Hypothalamus (tissue), 51 donors: ENCODE measurements at places on chromosomes 2 and 18.

- no peak for DNase-seq
Observed at GRCh38 chr2:117942551-117942950, 71.3 kb downstream of the CCDC93 start.

DNA sequence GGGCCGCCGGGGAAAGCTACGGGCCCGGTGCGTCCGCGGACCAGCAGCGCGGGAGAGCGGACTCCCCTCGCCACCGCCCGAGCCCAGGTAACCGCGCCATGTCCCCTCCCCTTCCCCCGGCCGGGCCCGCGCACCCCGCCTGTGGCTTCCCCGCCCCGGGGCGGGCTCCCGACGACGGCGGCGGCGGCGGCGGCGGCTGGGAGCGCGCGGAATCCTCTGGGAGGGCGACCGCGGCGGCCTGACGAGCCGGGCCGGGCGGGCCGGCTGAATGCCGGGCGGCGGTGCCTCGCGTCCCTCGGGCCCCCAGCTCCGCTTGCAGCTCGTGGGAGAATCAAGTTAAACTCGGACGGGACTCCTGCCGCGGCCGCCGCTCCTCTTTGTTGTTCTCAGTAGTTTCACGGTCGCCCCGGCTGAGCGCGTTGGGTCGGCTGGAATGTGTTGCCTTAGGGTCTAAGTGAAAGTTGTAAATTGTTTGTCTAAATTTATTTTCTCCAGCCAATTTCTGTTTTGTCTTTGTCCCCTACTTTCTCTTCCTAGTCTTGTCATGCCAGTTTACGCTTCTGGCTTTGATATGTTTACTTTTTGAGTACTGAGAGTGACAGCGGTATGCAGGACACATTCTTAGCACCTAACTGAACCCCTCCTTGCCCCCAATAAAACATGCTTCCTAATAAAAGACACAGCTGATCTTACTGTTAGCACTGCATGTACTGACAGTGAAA is 685 bp downstream of the SMAD4 start:
- peak; percentile 39 for DNase-seq

DNA sequence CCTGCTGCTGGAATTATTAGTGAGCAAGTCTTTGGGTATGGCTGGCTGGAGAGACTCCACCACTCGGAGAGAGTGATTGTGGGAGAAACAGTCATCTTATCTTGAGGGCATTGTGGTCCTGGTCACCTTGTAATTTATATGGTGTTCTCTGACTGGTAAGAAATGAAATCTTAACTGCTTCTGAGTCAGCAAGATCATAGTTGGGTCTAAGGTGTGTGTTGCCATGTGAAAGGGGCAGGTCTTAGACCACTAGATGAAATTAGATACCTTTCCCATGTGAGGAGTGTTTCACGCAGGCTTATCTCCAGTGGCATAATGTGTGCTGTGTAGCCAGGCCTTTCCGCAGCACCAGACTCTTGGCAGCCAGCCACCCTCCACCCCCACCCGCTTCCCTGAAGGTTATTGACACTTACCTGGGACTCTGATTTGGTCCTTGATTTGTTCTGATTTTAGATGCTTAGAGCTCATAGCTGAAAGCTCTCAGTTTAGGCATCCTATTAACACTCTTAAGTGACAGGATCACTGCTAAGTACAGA is 7.7 kb downstream of the MAPRE3 start:
- DNase-seq = no peak

DNA sequence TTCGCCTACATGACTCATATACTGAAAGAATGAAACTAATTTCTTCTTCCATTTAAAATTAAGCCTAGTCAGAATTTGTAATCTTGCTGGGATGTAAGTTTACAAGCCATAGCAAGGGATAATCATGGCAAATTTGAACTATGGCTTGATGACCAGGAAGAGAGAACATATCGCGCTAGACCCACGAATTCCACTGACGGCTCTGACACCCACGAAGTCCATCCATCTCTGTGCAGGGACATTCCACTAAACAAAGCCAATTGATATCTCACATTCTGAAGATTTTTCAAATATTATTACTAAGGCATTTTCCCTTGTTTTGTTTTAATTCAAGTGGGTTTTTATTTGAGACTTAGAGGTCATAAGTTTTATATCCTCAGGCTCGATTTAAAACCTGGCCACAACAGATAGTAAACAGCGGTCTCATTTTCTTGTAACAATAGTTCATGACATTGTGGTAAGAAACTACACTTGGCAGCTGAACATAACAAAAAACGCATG is 113.0 kb downstream of the QPCT start:
- no peak for DNase-seq

GRCh38 chr2:205717999-205718398 is 35.7 kb downstream of the NRP2 start:
- no peak for DNase-seq

- no peak for DNase-seq
Observed at GRCh38 chr2:237873897-237874551, 14.6 kb downstream of the RAMP1 start.

- DNase-seq = no peak
Observed at GRCh38 chr2:81583311-81584108, 1279.0 kb upstream of the LRRTM1 start.

- DNase-seq = no peak
Observed at GRCh38 chr2:84713441-84713840, 167.4 kb downstream of the TRABD2A start.

GRCh38 chr2:132757676-132758075 is 87.7 kb upstream of the LYPD1 start:
- DNase-seq = no peak

- DNase-seq = no peak
Observed at GRCh38 chr2:160108646-160109045, 46.2 kb upstream of the PLA2R1 start.

- no peak for DNase-seq
Observed at GRCh38 chr2:121539750-121540469, 9.2 kb downstream of the RNU4ATAC start.

DNA sequence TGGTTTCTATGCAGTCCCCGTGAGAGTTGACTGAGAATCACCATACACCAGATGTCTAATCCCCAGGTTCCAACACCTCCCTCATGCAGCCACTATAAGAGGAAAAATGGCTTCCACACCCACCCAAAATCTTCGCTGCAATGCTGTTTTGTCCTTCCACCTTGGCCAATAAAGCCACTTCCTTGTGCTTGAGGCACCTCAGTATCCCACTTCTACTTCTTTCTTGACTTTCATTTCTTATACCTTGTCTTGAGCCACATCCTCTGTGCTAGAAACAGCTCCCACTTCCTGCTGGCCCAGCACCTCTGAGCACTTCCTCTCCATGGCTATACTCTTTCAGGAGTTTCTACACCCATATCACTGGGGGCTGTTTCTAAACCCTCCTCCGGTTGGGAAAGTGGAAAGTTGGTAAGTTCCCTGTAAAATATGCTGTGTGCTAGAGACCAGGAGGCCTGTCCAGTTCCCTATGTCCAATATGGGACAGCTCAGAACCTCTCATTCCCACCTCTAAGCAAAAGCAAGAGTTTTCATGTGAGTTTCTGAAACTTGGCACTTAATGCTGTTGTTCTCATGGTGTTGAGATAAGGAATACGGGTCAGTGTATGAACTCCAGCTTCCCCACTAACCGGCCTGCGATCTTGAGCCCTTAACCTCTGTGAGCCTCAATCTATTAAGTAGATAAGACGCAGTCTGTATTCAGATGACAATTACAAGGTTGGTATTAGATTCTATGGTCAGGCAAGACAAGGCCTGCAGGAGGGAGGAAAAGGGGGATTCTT is 209.1 kb upstream of the ID2 start:
- no peak for DNase-seq

DNA sequence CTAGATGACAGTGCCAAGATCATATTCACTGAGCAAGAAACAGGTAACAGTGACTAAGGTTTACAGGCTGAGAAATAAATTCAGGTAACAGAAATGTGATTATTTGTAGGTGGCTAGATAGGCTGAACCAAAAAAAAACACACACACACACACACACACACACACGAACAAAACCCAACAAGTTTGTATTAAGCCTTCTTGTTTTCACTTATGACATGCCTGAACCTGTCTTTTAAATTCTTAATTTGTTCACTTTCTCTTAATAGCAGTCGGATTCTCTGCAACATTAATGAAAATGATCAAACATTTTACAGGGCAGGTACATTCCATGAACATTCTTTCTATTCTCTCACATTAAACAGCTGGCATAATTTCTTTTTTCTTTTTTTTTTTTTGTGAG is 18.8 kb upstream of the KIDINS220 start:
- DNase-seq = no peak

DNA sequence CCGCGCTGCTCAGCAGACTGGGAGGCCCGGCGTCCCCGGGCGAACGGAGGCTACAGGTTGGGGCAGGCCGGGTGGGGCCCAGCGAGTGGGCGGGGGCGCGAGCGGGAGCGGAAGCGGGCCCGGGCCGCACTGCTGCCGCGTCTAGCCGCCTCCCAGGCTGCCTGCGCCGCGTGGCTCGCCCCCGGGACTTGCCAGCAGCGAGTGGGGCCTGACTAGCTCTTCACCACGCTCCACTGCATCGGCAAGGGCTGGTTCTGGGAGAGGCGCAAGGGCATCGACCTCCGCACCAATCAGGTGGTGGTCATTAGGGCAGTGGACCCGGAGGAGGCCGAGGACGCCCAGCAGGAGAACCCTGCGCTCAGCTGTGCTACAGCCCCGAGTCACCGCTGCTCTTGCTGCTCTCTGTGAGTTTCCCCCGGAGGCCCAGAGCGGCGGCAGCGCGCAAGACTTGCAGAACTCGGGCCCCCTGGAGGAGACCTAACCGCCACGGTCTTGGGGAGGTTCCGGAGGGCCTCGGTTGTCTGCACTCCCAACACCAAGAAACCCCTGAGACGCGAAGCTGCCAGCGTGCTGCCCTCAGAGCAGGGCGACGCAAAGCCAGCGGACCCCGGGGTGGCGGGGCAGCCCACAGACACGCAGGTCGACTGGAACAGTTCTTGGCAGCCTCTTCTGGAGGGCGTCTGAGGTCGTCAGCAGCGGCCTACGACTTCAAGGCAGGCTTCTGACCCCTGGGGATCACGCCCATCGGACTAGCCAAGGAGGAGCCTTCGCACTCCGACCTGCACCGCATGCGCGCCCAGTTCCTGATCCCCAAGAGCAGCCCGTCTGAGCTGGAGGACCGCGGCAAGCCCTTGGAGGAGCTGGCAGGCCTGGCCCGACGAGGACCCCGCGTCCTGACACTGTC is 27.2 kb upstream of the PTPN2 start:
- DNase-seq = peak; percentile 4

- DNase-seq = no peak
Observed at GRCh38 chr2:30252723-30253701, 21.7 kb downstream of the LBH start.

GRCh38 chr2:232329716-232330067 is 48.9 kb upstream of the ALPP start:
- no peak for DNase-seq

DNA sequence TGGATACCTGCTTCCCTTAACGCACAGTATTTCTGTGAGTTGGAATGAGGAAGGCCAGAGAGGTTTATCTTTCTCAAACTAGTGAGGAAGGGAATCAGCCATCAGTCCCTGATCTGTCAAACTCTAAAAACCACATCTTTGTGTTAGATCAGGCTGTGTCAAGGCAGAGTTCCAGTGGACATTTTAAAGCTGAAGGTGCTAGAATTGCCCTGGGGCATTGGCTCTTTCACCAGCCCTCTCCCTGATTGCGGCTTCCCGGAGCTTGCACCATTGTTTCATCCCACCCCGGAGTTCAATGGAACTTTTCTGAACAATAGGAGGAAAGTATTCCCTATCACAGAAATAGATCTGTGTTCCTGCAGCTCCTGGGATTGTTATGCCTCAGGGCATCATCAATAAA is 110.2 kb downstream of the RNF144A start:
- no peak for DNase-seq

DNA sequence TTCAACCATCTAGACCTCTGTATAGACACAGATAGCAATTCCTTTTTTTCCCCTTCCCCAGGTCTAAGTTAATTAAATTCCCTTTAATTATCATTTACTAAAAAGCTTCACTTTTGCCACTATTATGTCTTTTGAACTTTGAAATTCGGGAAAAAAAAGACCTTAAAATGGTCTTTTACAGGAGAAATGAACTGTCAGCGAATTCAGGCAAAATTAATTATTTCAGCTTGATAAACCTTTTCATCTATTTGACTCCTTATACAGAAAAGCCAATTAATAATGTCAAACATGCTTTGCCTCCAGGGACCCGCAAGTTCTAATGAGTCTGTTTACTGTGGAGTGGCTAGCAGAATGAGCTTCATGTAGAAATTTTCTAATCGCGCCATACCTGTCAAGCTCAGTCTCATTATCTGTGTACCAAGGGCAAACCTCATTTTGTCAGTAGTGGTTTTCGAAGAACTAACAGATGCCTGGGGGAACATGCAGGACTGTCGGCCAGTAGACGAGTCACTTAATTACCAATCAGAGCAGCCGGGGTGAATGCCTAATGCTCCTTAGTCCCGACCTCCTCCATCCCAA is 287.7 kb downstream of the INSIG2 start:
- DNase-seq = no peak

DNA sequence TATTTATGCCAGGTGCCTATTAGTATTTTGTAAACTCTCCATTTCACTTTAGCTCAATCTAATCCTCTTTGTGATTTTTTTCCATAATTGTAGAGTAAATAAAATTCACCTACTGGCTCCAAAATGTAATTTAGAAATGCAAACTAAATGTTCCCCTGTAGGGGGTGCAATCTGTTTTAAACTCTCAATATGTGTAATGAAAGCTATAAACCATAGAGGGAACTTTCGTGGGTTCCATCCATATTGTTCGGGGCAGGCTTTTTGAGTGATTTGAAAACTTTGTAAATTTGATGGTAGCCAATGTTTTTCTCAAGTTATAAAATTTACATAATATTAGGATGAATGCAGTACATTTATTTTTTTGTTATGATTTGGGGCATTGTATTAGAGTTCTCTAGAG is 49.4 kb downstream of the TSPYL6 start:
- no peak for DNase-seq
